ENCODE measurements at places on chromosomes 2 and 18.

DNA sequence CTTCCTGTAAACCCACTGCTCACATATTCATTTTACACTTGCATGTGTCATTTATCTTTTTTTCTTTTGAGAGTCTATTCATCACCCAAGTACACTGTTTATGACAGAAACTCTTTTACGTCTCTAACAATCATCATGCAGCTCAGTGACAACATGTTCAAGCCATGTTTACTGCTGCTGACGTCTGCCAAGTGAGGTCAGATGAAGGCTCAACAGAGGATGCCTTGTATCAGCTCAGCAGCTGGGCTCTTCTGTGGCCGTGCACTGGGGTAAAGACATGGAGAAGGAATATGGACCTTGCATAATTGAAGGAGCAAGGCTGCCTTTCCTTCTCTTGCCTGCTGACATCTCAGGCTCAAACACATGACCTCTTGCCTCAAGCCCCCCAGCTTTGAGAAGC is 99.6 kb downstream of the ADD2 start:
- DNase-seq, result no peak

GRCh38 chr2:224347176-224348051 is 54.5 kb downstream of the FAM124B start:
- no peak for DNase-seq

DNA sequence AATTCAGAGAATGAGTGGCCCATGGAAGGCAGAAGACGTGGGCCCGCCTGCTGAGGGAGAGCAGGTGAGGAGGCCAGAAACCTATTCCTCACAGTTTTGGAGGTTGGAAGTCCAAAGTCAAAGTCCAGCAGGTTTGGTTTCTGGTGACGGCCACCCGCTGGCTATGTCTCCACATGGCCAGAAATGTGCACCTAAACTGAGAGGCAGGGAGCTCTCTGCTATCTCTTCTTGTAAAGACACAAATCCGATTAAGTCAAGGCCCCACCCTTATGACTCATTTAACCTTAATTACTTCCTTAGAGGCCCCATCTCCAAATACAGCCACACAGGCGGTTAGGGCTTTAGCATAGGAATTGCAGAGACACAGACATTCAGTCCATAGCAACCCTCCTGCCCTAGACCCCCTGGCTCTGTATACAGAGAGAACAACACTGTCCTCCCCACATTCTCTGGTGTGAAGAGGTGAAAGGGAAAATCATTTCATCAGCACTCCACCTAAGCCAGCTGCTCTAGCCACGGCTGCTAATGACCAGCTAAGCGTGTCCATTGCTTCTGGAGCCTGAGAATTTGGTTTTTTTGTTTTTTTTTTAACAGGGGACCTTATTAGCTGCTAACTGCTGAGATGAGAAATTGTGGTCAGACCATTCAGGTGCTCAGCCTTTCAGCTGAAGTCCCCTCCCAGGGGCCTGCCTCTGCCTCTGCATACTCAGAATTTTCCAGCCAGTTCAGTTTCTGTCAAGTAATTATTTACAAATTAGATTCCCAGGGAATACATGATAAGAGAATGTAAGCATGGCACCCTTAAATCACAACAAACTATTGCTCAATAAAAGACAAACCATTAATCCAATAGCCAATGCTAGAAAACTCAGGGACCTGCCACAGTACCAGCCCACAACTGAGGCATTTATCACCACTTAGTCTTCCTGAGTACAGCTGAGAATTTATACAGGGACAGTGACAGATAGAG is 368.7 kb upstream of the ID2 start:
- DNase-seq, result no peak

- DNase-seq, result no peak
These were observed 59.9 kb downstream of the GRB14 start for GRCh38 chr2:164561416-164561815.

- no peak for DNase-seq
These were observed 7.6 kb upstream of the ZFAND2B start for GRCh38 chr2:219198974-219199373.

GRCh38 chr2:67567886-67568285 is 170.8 kb downstream of the ETAA1 start:
- DNase-seq, result no peak

DNA sequence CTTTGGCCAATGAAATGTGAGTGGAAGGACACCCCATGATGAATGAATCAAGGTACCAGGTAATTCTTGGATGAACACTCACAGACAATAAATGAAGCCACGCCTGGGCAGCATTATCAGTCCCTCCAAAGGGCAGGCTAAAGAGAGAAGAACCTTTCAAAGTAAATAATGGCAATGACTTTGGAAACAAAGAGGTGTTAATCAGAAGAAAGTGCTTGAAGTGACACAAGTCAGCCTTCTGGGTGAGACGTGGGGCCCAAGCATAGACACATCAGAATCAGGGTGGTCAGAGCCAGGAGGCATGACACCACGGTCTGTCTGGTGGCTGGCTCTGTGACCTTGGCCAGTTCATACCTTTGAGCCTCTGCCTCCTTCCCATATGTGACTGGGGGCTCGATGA is 103.3 kb downstream of the POLR1A start:
- no peak for DNase-seq

GRCh38 chr2:239575931-239576445 is 175.2 kb upstream of the HDAC4 start:
- no peak for DNase-seq

GRCh38 chr2:15711126-15711860 is 119.6 kb downstream of the DDX1 start:
- DNase-seq, result no peak

GRCh38 chr2:159154366-159154765 is 132.1 kb downstream of the WDSUB1 start:
- DNase-seq, result no peak

GRCh38 chr18:50590593-50590992 is 30.7 kb downstream of the MAPK4 start:
- DNase-seq, result peak; percentile 45

DNA sequence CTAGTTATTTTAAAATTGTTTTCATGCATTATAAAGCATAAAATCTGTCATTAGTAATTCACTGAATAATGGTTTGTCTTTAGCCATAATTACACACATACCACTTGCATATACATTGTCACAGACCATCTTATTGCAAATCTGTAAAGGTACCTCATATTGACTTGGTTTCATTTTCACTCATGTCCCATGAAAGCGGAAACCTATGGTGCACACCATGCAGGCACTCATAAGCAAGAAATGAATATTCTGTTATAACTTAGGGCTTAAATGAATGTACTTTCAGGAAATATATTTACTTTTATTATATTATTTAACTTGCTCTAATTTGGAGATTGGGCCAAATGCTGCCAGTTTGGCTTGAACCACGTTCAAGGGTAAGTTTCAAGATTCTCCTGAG is 29.2 kb upstream of the STK17B start:
- DNase-seq, result no peak

GRCh38 chr2:105893011-105893995 is 148.6 kb downstream of the NCK2 start:
- DNase-seq, result no peak

- peak; percentile 39 for DNase-seq
These were observed 168.1 kb downstream of the NRXN1 start for GRCh38 chr2:50863856-50864255.

- no peak for DNase-seq
These were observed 35.0 kb downstream of the SUMO1 start for GRCh38 chr2:202203348-202203747.

GRCh38 chr2:99880964-99881294 is 261.5 kb downstream of the AFF3 start:
- no peak for DNase-seq

GRCh38 chr2:122519366-122519765 is 763.9 kb downstream of the TSN start:
- no peak for DNase-seq

DNA sequence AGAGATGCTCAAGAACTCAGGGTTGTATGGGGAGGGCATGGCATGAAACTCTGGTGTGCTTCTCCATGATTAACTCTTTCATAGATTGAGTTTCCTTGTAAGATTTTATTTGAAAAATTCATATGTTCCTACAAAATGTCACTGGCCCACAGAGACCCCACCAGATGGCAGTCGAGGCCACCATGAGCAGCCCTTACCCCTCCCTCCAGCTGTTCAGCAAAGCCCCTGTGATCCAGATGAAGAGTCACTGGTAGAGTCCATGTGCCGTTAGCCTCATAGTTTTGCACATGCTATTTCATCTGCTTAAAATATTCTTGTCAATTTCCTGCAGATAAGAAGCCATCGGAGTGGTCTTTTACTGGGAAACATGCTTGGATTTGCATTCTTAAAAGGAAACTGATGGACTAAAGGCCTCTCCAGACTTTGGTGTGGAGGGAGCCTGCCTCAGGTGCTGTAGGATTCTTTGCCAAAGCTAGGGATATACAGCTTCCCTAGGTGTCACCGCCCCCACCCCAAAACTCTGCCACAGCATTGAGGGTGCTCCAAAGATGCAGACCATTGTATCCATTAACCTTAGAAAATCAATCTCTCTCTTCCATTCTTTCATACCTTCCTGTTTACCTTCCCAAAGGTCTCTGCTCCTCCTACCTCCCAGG is 18.8 kb downstream of the ZNF385B start:
- DNase-seq, result no peak

DNA sequence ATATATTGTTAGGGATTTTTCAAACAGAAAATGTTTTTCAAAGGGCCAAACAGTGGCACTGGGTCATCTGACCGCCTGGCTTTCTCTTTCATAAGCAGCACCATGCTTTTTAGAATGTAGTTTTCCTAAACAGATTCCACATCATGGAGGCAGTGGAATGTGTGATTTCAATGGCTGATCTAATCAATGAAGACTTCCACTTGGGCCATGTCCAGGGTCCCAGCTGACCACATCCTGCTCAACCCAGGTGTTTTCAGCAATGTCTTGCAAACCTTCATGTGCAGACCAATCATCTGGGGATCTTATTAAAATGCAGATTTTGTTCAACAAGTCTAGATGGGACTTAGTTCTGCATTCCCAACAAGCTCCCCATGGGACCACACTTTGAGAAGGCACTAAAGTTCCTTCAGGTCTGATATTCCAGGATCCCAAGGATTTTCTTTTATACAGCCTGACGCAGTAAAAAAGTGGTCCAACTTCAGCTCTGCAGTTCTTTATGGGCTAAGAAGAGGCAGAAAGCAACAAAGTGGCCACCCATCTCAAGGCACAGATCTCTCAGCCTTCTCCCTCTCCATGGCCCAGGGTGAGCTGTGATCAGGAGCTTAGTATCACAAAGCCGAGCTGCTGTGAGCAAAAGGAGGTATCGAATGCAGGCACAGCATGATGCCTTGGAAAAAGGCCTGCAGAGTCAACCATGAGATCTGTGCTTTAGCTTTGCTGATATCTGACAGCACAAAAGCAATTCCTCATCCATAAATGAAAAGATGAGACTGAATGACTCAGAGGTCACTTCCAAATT is 3.7 kb downstream of the ALKAL2 start:
- no peak for DNase-seq

All from NCI-H510A treated with DMSO at 0.1 percent for 48 hours (cell line).